ENCODE measurements at places on chromosomes 7 and 10.
A peak's percentile ranks its signal among the peaks of the same experiment; 100 is the strongest.

GRCh38 chr7:37201876-37202198 lies 246.8 kb downstream of the ELMO1 start:
- DNase-seq, result no peak

DNA sequence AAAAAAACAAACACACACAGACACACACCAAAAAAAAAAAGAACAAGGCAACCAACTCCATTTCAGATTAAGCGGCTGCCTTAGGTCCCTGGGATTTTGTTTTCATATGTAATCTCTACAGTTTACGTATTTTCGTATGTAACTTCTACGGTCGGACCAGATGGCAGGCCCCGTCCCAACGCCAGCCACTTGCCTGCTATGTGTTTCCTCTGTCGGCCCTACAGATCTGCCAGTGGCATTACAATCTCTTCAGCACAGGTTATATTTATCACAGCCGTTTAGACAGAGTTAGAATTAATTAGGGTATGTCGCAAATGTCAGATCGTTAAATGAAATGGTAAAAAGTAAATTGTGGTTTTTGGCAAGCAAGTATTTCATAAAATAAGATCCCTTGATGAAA lies 99.3 kb downstream of the DNAJB6 start:
- no peak for DNase-seq

GRCh38 chr7:4751398-4751947 lies 23.9 kb upstream of the AP5Z1 start:
- DNase-seq, result no peak

DNA sequence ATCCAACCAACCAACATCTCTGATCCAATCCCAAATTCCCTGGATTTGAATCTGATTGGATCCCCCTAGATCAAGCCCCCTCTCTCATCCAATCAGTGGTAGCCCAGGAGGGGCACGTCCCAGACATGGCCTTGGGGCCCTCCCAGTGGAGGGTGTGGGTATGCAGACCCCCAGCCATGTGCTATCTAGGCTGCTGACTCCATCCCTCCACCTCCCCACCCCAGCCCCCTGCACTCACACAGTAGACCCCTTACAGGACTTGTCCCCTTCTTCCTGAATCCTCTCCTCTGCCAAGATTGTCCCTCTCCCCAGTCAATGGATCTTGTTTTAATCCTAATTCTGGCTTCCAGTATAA lies 153.4 kb downstream of the OAT start:
- no peak for DNase-seq

GRCh38 chr10:122021379-122021778 lies 32.4 kb downstream of the TACC2 start:
- DNase-seq, result no peak

- DNase-seq, result no peak
Measured at GRCh38 chr7:107643407-107643806, 17.2 kb upstream of the SLC26A4 start.

DNA sequence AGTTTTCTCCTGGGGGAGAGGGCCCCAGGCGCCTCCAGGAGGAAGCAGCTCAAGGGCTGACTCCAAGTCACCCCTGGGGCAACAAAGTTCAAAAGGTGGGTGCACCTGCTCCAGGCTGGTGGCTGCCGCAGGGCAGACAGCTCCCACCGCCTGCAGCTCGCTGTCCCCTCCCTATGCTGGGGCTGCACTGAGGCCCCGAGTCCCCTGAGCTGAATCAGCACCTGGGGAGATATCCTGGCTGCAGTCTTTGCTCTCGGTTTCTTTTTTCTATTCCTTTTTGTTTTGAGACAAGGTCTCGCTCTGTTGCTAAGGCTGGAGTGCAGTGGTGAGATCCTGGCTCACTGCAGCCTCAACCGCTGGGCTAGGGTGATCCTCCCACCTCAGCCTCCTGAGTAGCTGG lies 183.4 kb downstream of the DNAJB6 start:
- no peak for DNase-seq

GRCh38 chr10:58477122-58477521 lies 35.5 kb upstream of the BICC1 start:
- DNase-seq, result no peak

GRCh38 chr7:108322046-108322445 lies 134.2 kb downstream of the NRCAM start:
- DNase-seq, result no peak

- peak; percentile 63 for DNase-seq
Measured at GRCh38 chr7:142030294-142030693, 34.6 kb downstream of the MGAM start.

DNA sequence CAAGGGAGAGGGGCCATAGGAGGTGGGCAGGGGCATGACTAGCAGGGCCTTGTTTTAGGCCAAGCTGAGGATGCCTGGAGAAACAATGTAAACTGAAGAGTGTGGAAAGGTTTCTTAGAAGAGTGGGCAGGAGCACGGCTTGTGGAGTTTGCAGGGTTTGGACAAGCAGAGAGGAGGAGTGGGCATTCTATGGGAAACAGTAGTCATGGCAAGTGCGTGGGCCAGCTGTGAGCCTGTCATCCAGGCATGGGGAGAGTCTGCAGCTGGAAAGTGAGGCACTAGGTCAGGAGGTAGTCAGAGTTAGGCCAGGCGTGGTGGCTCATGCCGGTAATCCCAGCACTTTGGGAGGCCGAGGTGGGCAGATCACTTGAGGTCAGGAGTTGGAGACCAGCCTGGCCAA lies 130.1 kb downstream of the SH3PXD2A start:
- no peak for DNase-seq

DNA sequence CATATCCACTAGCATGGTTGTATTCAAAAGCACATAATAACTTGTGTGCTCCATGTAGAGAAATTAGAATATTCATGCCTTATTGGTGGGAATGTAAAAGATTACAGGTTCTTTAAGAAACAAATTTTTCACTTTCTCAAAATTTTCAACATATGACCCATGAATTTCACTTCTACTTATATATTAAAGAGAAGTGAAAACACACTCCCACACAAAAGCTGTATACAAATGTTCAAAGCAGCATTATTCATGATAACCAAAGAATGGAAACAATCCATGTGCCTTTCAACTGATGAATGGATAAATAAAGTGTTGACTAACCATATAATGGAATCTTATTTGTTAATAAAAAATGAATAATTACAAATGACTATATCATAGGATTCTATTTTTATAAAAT lies 694.5 kb upstream of the PCDH15 start:
- DNase-seq, result peak; percentile 4

- DNase-seq, result peak; percentile 4
Measured at GRCh38 chr10:546971-547590, 142.4 kb downstream of the DIP2C start.

DNA sequence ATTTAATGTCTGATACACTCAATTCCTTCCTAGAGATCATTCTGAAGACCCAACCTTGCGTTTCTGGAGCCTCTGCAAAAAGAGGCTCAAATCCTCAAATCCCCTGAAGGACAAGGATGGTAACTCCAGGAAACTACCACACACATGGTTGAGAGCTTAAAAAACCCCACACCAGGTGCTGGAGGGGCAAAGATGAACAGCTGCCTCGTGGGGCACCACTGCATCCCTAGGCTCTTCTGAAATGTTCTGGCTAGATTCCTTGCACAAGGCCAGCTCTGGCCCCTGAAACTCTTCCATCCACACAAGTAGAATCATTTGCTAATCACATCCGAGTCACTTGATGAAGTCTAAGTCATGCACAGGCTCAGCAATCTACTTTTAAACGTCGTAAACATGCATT lies 286.6 kb downstream of the ELMO1 start:
- DNase-seq, result no peak

GRCh38 chr10:73922007-73922863 lies 11.3 kb downstream of the PLAU start:
- no peak for DNase-seq

DNA sequence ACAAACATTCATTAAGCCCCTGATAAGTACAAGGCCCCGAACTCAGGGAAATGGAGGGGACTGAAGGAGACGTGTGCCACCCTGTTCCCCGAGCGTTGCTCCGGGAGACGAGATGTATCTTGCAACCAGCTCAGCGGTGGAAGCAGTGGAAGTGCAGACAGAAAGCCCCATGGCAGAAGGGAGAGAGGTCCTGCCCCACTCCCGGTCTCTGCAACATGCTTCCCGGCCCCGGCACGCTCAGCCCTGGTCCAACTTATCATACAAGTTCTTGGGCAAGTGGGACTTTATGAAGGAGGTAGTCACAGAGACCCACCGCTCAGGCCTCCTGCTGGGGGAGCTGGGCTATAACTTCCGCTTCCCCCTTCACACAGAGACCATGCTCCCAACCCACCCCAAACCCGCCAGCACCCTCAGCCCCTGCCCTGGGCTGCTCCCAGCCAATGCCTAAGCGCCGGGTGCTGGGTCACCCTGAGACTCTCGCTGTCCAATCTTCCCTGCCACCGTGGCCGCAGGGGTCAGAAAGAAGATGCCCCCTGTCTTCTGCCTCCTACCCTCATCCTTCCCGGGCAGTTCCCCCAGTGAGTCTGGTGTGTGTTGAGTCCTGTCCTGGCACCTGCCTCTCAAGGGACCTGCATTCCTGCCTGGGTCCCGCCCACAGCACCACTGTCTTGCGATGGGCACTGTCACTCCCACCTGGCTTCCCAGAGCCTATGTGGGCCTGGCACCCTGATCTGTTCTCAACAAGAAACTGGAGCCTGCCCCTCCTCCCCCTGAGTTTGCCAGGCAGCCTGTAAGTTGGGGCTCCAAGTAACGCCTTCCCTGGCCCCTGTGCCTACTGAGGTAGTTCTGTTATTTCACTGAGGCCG lies 157.7 kb downstream of the PRKAG2 start:
- DNase-seq, result no peak

GRCh38 chr10:19299645-19300044 lies 251.0 kb downstream of the MALRD1 start:
- DNase-seq, result no peak

- DNase-seq, result no peak
Measured at GRCh38 chr7:148135116-148135515, 455.4 kb upstream of the C7orf33 start.

- DNase-seq, result no peak
Measured at GRCh38 chr7:157905651-157906461, 569.1 kb downstream of the DNAJB6 start.

DNA sequence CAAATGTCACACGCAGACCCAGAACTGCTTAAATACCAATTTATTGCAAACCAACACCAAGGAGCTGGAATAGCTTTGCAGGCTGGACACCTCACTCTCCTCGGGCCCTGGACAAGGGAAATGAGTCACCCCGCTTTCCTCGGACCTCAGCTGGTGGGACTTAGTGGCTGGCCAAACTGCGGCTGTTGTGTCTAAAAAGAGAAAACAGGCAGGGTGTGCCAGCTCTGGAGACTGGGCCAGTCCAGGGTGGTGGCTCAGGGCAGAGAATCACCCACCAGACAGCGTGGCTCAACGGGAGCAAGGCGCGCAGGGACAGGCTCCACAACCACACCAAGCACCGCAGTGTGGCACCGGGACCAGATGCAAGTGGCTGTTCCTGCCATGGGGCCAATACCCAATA lies 58.2 kb upstream of the CAMK2B start:
- no peak for DNase-seq
